Body of pancreas (tissue), 4 donors: ENCODE measurements at places on chromosomes 4 and X. TPM values are rescaled to one million over a fixed set of nuclear protein-coding genes. Genes with fewer than 3 reads are reported as not detected.

DNA sequence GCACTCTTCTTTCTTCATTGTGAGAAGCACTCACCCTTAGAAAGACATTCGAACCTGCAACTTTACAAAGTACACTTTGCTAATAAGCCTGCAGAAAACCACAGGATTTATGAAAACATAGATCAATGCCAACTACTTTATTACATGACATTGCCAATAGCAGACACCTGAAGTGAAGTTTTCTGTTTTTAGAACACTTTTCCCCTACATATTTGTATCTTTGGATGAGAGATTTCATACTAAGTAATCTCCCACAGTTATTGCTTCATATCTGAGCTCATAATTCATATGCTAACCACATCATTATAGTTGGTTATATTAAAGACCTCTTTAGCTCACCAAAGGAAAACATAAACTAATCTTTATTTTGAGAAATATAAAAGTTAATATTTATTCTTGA, 276.5 kb upstream of the CTSO start:
- H3K4me1 ChIP-seq, result no peaks in the 10 kb centered on the region
- H3K4me3 ChIP-seq, result no peak overlapping the region
- H3K36me3 ChIP-seq, result no peaks in the 10 kb centered on the region
- no peak overlapping the region for H3K27ac ChIP-seq
- H3K27me3 ChIP-seq, result no peaks in the 10 kb centered on the region

- no peak overlapping the region for H3K4me3 ChIP-seq
- H3K36me3 ChIP-seq, result no peaks in the 10 kb centered on the region
- no peak for DNase-seq
- no peaks in the 10 kb centered on the region for H3K4me1 ChIP-seq
These were observed 147.9 kb upstream of the CTSO start for GRCh38 chr4:156101571-156101970.

GRCh38 chr4:115293093-115293462, 179.7 kb upstream of the NDST4 start:
- no peak overlapping the region for H3K4me3 ChIP-seq
- H3K27me3 ChIP-seq, result no peaks in the 10 kb centered on the region

The CENPVL1 gene
- not detected for total RNA-seq

GRCh38 chr4:41197996-41198395, 16.3 kb downstream of the APBB2 start:
- H3K4me3 ChIP-seq, result no peak overlapping the region
- H3K27me3 ChIP-seq, result no peaks in the 10 kb centered on the region
- H3K36me3 ChIP-seq, result no peaks in the 10 kb centered on the region
- no peak overlapping the region for H3K27ac ChIP-seq
- no peak for DNase-seq

- no peaks in the 10 kb centered on the region for H3K27me3 ChIP-seq
- H3K27ac ChIP-seq, result no peak overlapping the region
- H3K36me3 ChIP-seq, result no peaks in the 10 kb centered on the region
These were observed 28.4 kb upstream of the WFS1 start for GRCh38 chr4:6241062-6241845.

The SPATA4 gene
- not detected for total RNA-seq
